ENCODE measurements at places on chromosomes 2 and 18. TPM values are rescaled to one million over a fixed set of nuclear protein-coding genes. Genes with fewer than 3 reads are reported as not detected.

ABCB11 gene
- total RNA-seq = not detected

IL36RN gene
- not detected for total RNA-seq

FANCL gene
- 38.3 TPM for total RNA-seq

HOXD13 gene
- total RNA-seq = 7.5 TPM

UBE2E3 gene
- 79.2 TPM for total RNA-seq

ALK gene
- under 0.01 TPM for total RNA-seq

ITPRIPL1 gene
- total RNA-seq = 5.1 TPM

AP1S3 gene
- 10.2 TPM for total RNA-seq

CCDC68 gene
- total RNA-seq = 1.8 TPM

LRP1B gene
- total RNA-seq = 0.50 TPM

CTAGE1 gene
- total RNA-seq = not detected

CNOT11 gene
- total RNA-seq = 21.0 TPM

ESPNL gene
- total RNA-seq = 9.2 TPM

BOK gene
- total RNA-seq = 13.6 TPM

SLC23A3 gene
- 2.5 TPM for total RNA-seq

SLC9A2 gene
- total RNA-seq = not detected

SERPINB13 gene
- total RNA-seq = not detected

TUBA3E gene
- total RNA-seq = not detected

GTF2A1L gene
- 0.11 TPM for total RNA-seq

SP9 gene
- not detected for total RNA-seq
